Kidney (tissue), 22 donors: ENCODE measurements at places on chromosomes 2 and 18. TPM values are rescaled to one million over a fixed set of nuclear protein-coding genes. Genes with fewer than 3 reads are reported as not detected.
A peak's percentile ranks its signal among the peaks of the same experiment; 100 is the strongest.

The NMUR1 gene
- total RNA-seq, result 0.94 TPM

DNA sequence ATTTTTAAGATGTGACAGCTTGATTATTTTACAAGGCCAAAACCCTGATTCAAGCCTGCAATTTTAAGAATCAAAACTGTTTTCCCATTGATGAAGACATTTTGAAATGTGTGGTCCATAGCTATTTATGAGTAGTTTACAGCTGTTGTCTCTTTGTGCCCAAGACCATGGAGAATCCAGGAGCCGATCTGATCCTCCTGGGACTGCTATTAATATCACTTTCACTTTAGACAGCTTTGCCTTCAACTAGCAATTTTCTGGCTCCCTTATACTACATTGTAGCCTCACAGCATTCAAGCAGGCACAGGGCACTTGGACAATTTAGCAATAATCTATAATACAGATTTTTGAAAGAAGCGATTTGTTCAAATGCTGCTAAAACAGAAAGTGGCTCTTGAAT is 172.9 kb downstream of the SLC8A1 start:
- no peak for DNase-seq
- no peaks in the 10 kb centered on the region for H3K36me3 ChIP-seq
- H3K4me3 ChIP-seq, result no peak overlapping the region
- no peaks in the 10 kb centered on the region for H3K27me3 ChIP-seq
- H3K27ac ChIP-seq, result no peak overlapping the region

The CLIP4 gene
- 18.1 TPM for total RNA-seq

DNA sequence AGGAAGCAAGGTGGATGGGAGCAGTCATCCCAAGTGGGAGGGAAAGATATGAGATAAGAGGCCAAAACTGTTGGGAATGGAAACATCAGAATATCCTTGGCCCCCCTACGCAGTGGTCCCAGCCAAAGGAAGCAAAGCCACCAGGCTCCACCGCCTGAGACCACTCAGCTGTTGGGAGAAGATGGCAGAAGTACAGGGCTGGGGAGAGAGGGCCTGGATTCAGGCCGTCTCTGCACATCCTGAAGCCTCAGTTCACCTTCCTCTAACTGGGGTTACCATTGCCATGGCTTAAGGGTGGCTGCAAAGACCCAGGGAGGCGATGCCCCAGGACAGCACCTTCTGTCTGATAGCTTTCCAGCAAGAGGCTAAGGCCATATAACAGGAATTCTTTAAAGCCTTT is 193.8 kb downstream of the MGAT5 start:
- peaks cover 2% of the 10 kb centered on the region for H3K36me3 ChIP-seq
- H3K4me1 ChIP-seq, result no peaks in the 10 kb centered on the region
- no peak overlapping the region for H3K4me3 ChIP-seq
- no peak for DNase-seq

The MEP1B gene
- total RNA-seq, result not detected

DNA sequence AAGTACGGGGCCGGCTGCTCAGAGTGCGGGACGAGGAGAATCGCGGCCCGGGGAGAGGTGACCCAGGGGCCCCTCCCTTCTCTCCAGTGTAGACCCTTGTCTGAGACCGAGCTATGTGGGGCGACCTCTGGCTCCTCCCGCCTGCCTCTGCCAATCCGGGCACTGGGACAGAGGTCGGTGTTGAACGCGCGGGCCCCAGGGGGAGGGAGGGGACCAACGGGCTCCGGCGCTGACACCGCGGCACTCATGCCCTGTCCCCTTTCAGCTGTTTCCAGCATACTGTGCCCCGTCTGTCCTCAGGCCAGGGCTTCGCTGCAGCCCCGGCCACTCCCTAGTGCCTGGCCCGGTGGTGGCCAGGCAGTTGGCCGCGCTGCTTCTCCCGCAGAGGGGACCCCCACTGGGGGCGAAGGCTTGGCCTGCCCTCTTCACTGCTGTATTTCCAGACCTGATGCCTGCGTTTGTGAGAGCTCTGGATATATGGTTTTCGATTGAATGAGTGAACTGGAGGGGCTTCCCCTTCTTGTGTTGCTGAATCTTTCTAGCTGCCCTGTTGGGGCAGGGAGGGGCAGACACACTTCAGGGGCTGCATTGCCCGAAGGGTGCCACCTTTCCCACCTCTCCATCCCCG is 809 bp downstream of the DBI start:
- H3K27me3 ChIP-seq, result no peaks in the 10 kb centered on the region
- H3K4me3 ChIP-seq, result peak overlapping the region; percentile 86
- peaks cover 27% of the 10 kb centered on the region for H3K36me3 ChIP-seq
- peak; percentile 69 for DNase-seq
- H3K27ac ChIP-seq, result peak overlapping the region; percentile 79

The PSTPIP2 gene
- total RNA-seq, result 11.1 TPM

The SERPINB2 gene
- total RNA-seq, result not detected

GRCh38 chr2:233700028-233700635 is 7.4 kb downstream of the UGT1A6 start:
- H3K36me3 ChIP-seq, result no peaks in the 10 kb centered on the region
- peak overlapping the region; percentile 44 for H3K27ac ChIP-seq
- H3K27me3 ChIP-seq, result no peaks in the 10 kb centered on the region
- peaks cover 2% of the 10 kb centered on the region for H3K4me1 ChIP-seq

DNA sequence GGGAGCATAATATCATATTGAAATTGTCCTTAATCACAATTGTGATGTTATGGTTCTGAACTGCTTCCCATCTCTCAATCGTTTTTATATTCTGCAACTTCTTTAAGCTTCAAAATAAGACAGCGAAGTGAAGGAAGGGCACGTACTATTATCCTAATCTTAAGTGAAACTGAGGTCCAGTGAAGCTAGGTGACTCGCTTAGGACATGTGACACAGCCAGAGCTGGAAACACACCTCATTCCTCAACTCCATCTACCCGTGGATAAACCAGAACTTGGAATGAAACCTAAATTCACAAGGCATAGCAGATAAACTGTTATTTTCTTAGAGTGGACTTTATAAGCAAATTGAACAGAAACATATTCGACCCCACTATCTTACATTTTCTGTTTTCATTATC is 191.2 kb upstream of the PXDN start:
- no peaks in the 10 kb centered on the region for H3K27me3 ChIP-seq
- no peak overlapping the region for H3K4me3 ChIP-seq
- DNase-seq, result no peak
- no peak overlapping the region for H3K27ac ChIP-seq
- no peaks in the 10 kb centered on the region for H3K4me1 ChIP-seq
